ENCODE measurements at places on chromosomes 1 and 21.
A peak's percentile ranks its signal among the peaks of the same experiment; 100 is the strongest.

GRCh38 chr1:114113411-114114184 lies 40.1 kb downstream of the SYT6 start:
- no peak for DNase-seq

GRCh38 chr1:178579562-178579961 lies 66.7 kb downstream of the TEX35 start:
- DNase-seq, result no peak

DNA sequence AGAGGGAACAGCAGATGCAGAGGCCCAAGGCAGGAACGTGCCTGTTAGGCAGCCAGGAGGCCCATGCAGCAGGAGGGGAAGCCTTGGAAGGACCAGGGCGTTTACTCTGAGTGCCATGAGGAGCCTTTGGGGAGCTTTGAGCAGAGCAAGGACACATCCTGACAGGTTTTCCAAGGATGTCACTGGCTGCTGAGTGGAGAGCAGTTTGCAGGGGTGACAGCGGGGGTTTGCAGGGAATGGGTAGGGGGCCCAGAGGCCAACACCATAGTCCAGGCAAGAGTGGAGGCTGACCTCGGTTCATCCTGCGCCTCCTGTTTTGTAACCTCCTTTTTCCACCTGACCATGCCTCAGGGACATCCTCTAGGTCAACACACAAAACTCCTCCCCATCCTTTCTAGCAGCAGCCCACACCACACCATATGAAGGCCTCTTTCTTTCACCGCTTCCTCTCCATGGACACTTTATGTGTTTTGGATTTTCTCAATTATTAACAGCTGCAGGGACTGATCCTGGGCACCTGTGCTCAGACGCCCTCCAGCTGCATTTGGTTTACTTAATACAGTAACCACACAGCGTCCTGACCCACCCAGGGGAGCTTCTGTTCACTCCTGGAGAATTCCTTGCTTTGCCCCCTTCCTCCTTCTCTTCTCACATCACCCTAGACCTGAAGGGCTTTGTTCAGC lies 528.5 kb downstream of the MATN1 start:
- no peak for DNase-seq

GRCh38 chr1:6041432-6042062 lies 4.1 kb upstream of the KCNAB2 start:
- no peak for DNase-seq

DNA sequence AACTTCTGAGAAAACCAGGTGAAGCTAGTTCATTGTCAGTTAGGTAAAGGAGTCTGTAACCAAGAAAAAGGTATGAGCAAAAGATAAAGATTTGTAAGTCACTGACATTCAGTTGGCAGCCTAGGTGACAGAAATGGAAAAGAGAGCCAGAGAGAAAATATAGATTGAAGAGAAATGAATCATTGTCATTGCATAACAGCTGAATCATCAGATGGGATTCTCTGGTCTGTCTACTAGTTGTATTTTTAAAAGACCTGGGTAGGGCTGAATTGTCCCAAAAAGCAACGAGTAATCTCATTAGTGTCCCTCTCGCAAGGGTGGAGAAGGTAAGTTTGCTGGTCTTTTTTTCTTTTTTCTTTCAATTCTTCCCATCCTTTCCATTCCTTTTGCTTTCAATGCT lies 36.6 kb downstream of the PTGS2 start:
- DNase-seq, result no peak

- no peak for DNase-seq
Measured at GRCh38 chr1:113459279-113459678, 69.0 kb downstream of the MAGI3 start.

GRCh38 chr1:99490031-99490430 lies 155.9 kb upstream of the PALMD start:
- DNase-seq, result no peak

GRCh38 chr1:69494221-69494620 lies 73.5 kb upstream of the LRRC7 start:
- DNase-seq, result no peak

GRCh38 chr1:183630748-183631147 lies 4.8 kb downstream of the ARPC5 start:
- DNase-seq, result no peak

- DNase-seq, result no peak
Measured at GRCh38 chr1:125118147-125118993, 3933.6 kb downstream of the SRGAP2C start.

DNA sequence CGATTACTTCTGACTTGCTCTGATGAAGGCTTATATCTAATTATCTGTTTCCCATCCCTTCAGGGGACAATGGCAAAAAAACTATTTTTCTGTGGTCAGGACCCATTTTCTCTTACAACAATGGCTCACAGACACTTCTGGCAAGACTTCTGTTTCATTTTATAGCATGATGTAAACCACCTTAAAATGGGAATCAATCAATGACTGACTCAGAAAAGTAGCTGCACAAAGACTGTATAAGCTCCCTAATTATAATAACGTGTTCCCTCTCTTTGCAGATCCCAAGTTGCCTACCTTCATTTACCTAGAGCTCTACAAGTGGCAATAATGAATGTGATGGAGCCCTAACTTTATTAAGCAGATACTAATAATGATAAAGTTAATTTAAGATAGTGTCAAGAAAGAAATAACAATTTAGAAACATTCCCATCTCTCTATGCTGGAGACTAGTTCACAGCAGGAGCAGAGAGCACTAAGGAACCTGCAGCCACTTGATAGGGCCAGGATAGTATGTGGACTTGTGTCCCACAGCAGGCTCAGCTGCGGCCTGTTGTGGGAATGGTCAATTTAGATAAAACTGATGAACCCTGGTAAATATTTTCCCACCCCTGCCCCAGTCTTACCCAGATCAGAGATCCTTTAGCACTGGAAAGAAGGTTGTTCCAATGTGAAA lies 538 bp downstream of the GBP2 start:
- DNase-seq, result no peak

DNA sequence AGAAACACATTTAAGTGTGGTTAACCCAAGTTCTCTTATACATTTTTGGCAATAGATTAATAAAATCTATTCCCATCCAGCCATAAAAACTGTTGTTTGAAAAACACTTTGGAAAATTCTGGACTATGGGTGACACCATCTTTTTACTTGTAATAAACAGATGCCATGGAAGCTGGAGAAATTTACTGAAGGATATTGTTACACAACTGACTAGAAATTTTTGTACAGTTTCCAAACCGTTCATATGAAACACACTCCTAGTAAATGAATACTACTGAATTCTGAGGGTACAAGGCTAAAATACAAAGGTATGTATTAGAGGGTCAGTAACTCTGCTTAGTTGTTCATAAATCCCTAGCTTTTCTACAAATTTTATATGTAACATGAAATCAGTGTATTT lies 48.7 kb downstream of the TRIM33 start:
- no peak for DNase-seq

DNA sequence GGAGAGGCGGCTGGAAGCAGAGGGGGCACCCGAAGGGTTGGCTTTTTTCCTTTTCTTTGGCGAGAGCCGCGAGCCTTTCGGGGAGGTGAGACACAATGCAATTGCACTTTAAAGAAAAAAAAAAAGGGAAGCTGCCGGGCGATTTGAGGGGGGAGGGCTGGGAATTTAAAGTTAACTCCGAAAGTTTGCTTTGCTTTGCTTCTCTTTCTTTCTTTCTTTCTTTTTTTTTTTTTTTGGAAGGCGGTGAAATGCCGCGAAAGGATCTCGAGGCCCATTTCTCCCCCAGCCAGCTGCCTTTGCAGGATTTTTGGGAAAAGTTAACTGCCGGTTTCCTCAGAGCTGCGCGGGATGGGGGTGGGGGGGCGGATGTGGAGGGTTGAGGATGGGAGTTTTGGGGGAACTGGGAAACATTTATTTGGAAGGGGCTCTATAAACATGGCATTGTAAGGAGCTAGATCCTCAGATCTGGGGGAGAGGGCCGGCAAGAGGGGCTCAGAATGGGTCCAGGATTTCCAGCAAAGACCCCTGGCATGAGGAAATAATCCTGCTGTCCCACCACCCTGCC lies 997 bp downstream of the ZNF362 start:
- no peak for DNase-seq

DNA sequence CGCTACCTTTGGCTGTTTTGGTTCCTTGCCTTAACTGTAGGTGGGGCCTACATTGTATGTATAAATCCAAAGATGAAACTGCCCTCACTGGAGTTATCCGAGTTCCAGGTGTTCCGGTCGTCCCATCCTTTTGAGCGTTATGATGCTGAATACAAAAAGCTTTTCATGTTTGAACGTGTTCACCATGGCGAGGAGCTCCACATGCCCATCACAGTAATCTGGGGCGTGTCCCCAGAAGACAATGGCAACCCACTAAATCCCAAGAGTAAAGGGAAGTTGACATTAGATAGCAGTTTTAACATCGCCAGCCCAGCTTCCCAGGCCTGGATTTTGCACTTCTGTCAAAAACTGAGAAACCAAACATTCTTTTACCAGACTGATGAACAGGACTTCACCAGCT lies 139.5 kb downstream of the TLR5 start:
- no peak for DNase-seq

DNA sequence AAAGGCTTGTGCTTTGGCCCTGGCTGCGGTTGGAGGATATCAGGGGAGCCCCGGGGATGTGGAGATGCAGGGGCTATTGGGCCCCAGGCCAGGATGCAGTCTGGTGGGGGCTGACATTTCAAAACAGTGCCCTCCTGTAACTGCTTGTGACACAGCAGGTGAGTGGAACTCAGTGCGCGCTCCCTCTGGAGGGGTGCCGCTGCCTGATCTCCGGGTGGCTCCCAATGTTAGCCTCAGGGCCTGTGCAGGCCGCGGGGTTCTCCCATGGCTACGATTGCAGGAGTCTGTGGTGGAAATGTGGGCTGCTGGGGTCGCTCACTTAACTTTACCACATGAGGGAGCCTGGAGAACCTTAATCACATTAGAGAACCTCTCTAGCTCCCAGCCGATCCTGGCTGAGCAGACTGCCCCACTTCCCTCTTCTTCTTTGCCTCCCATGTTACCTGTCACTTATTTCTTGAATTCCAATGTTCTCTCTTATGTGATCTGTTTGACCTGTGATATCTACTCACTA lies 163.2 kb downstream of the FMN2 start:
- DNase-seq, result no peak

DNA sequence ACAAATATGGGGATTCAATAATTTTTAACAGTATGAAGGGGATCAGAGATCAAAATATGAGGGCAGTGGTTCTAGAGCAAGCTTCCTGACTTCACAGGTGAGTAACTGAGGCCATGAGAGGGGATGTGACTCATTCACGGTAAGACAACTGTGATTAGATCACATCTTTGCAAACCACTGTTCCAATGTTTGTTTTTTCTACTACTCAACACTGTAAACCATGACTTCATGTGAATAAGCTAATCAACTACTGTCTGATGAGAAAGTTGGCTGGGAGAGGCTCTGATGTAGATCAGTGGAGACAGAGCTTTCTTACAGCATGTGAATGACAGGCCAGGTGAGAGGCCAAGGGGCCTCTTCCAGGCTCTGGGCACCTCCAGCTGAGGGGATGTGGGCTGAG lies 84.7 kb downstream of the BRINP2 start:
- no peak for DNase-seq

- peak; percentile 18 for DNase-seq
Measured at GRCh38 chr1:158121604-158122254, 59.0 kb upstream of the CD1D start.

DNA sequence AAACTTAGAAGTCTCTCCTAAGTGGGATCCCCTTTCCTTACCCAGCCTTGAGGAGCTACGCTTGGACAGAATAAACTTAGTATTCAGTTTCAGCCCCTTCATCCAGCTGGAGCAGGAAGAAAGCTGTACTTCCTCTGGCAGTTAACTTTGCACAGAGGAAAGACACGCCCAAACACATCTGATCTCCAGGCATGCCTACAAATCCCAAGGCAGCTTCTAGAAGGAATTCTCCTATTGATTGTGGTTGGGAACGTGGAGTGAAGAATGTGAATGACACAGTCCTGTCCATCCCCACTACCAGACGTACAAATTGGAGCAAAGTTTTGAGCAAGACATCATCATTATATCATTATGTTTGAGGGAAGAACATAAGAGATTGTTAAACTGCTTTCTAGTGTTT lies 6.6 kb upstream of the AK4 start:
- DNase-seq, result no peak

DNA sequence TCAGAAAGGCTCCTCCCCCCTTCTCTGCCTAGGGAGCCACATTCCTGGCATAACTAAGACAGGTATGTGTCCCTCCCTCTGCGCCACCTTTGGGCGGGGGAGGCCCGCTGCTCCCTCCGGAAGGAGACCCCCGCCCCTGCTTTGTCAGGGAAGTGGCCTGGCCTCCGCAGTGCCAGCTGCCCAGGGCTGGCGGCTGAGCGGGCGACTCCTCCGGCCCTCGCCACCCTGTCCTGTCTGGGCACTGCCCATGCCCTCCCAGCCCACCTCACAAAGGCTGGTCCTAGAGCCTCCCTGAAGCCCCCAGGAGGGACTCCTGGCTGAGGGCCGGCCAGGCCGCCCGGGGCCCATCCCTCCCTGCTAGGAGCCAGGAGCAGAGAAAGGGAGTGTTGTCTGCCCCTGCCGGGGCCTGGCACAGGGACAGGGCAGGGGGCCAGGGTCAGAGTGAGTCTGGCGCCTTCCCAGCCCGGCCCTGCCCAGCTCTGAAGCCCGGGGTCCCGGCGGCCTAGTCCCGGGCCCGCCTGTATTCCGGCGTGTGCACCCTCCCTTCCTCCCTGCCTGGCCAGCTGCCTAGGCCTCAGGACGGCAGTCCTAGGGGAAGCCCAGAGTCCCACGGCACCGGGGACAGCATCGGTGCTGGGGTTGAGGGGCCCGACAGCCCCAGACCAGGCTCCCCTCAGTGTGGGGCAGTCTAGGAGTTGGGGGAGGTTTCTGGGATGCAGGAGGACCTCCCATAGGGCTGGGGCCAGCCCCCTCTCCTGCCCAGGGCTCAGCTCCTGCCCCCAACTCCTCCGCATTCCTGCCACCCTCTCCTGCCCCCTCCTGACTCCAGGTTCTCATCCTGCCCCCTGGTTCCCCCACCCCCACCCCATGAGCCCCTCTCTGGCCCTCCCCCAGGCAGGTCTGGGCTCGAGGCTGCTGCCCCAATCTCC lies 5.1 kb downstream of the AGRN start:
- DNase-seq, result no peak

DNA sequence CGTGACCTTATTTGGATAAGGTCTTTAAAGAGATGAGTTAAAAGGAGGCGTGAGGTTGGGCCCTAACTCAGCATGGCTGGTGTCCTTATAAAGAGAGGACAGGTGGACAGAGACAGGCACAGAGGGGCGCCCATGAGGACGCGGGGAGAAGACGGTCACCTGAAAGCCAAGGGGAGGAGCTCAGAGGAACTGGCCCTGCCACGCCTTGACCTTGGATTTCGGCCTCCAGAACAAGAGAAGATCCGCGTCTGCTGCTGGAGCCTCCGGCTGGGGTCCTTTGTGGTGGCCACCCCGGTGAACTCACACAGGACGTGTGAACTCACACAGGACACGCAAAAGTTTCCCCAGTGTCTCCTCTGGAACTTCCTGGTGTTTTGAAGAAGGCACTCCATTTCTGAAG lies 122.7 kb downstream of the SIK1 start:
- no peak for DNase-seq
